Naive thymus-derived CD8-positive, alpha-beta T cell (primary cell): ENCODE measurements at places on chromosomes 12 and 14.

DNA sequence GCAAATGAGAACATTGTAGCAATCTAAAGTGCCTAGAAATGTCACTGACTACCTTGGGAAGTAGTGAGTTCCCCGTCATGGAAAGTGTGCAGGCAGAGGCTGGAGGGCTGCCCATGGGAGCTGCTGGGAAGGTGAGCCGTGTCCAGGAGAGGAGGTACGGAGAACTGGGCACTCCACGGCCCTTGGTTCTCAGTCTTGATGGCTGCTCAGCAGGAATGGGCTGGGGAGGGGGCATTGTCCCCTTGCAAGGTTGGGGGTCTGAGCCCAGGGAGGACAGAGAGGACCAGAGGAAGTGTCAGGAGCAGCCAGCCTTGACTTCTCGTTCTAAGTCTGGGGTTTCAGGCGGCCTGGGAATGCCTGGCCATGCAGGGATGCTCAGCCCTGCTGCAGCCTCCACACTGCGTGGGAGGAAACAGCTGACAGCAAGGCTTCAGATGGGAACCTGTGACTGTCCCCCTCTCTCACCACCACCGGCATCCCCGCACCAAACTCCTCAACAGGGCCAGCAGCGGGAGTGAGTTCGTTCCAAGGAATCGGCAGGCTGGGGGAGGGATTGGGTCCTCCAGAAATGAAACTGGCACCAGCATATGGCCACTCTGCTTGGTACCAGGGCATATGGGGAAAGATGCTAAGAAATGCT lies 140.2 kb downstream of the BCL11B start:
- no peak for DNase-seq

DNA sequence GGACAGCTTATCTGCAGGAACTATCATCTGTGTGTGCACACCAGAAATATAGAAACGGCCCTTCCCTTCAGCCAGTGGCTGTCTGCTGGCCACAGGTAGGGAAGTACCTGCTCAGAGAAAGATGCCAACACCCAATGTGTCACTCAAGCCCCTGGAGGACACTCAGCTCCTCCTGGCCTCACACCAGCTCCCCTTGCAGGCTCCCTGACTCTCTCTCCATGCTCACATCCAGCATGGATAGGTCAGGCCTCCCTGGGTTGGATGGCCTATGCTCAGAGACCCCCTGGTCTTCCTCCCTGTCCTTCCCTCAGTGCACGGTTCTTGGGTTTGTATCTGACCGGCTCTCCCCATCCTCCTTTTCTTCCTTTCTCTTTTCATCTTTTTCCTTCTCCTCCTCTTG lies 202.1 kb downstream of the BCL11B start:
- no peak for DNase-seq

DNA sequence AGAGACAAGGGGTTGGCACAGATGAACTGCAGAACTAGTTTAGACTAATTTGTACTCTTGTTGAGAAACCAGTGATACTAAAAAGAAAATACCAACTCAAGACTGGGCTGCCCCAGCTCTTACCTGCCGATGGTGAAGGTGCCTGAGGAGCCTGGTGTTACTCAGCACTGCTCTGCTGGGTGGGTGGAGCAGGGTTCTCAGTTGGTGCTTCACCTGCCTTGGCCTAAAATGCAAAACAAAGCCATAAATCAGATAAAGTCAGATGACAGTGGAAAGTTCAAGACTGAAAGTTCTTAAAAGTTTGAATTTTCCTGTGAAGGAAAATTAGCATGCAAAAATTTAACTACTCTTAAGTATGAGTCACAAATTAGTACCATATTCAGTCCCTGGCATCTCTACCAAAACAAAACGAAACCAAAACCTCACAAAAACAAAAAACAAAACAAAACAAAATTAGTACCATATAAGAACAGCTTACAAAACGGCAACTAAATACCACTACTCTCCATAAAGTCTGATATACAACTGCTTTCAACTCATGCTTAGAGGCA lies 21.9 kb downstream of the YBX3 start:
- DNase-seq: no peak

- peak; percentile 74 for DNase-seq
These were observed 39.1 kb upstream of the PNMA1 start for GRCh38 chr14:73753124-73753886.

DNA sequence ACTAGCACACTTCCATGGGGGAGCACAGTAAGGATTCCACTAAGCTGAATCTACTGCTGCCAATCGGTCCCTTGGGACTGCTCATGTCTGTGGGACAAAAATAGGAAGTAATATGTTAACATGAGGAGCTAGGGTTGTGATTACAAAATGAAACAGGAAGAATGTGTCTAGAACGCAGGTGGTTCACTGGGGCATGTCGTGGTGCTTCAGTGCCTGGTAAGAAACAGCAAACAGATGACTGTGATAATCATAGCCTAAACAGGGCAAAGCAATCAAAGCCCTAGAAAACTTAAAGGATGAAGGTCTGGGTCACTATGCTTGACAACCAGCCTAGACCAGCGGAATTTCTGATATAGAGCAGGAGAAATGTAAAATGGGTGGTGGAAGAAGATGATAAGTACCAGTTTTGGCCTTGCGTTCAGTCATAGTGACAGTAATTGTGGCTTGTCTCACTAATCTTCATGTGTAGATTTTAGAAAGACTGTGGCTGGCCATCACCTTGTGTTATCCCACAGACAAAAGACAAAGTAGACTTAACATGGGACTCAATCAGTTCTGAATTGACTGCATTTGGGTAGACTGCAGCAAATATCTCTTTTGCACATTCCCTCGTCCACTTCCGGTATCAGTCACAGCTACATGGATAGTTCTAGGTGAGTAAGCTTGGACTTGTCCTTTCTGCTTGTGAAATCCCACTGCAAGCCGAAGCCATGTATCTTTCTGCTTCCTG lies 51.4 kb downstream of the WASHC3 start:
- no peak for DNase-seq

GRCh38 chr14:60014402-60014801 lies 77.3 kb upstream of the PCNX4 start:
- no peak for DNase-seq

- no peak for DNase-seq
These were observed 476.1 kb upstream of the SOX5 start for GRCh38 chr12:24425601-24425970.

DNA sequence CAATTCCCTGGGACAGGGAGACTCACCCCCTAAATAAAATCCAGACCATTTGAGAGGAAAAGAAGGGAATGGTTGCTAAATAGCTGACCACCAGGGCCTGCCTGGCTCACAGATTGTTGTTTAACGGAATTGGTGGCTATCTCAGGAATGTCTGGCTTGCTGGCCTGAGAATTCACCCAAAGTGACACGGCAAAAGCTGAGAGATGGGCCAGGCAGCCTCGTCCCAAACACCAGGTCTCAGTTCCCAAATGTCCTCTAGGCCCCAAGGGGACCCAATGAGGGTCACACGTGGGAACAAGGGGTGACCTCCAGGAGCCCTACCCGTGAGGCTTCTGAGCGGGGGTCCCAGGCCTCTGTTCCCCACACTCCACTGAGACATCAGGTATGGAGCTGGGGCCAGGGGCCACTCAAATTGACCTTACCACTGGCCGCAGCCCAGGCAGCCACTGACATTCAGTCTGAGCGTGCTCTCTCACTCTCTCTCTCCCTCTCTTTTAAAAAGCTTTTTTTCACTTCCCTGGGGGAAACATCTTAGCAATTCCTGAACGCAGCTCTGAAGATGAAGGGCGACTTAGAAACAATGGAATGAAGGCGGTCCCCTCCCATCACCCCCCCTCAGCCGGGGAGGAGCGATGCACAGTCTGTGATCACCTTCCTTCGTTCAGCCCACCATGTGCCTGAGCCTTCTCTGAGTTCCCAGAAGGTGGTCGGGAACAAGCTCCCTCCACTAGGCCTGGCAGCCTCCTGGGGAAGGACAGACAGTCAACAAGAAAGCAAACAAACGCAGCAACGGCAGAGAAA lies 131.2 kb downstream of the SCARB1 start:
- DNase-seq: no peak

DNA sequence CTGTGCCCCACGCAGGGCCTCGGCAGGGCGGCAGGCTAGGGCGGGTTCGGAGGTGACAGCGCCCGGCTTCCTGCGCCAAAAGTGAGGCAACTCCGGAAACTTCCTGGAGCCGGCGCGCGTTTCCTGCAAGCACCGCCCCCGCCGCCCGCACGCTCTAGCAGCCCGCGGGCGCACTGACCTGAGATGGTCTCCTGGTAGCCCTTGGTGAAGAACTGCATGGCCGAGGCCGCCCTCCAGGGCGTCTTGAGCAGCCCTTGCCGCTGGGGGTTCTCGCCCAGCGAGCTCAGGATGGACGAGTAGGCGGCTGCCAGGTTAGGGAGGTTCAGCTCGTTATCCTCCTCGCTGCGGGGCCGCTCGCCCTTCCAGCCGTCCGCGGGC lies 494 bp downstream of the GCH1 start:
- peak; percentile 81 for DNase-seq

- DNase-seq: no peak
These were observed 24.3 kb downstream of the RERG start for GRCh38 chr12:15196678-15197505.
